ENCODE measurements at places on chromosomes 1 and 21. TPM values are rescaled to one million over a fixed set of nuclear protein-coding genes. Genes with fewer than 3 reads are reported as not detected.

Gene TENT5C
- 0.51 TPM for total RNA-seq

Gene ASCL5
- total RNA-seq = not detected

Gene FOXJ3
- total RNA-seq = 23.8 TPM

Gene UBAP2L
- 97.6 TPM for total RNA-seq

Gene JAM2
- total RNA-seq = 1.5 TPM

Gene DOP1B
- total RNA-seq = 5.1 TPM

Gene LCE1C
- not detected for total RNA-seq

Gene GNAT2
- not detected for total RNA-seq

Gene LCE1F
- total RNA-seq = not detected

All from dermis blood vessel endothelial cell (primary cell).